ENCODE measurements at places on chromosomes 5 and 9. TPM values are rescaled to one million over a fixed set of nuclear protein-coding genes. Genes with fewer than 3 reads are reported as not detected.

MPDZ gene
- 84.3 TPM for total RNA-seq

DNA sequence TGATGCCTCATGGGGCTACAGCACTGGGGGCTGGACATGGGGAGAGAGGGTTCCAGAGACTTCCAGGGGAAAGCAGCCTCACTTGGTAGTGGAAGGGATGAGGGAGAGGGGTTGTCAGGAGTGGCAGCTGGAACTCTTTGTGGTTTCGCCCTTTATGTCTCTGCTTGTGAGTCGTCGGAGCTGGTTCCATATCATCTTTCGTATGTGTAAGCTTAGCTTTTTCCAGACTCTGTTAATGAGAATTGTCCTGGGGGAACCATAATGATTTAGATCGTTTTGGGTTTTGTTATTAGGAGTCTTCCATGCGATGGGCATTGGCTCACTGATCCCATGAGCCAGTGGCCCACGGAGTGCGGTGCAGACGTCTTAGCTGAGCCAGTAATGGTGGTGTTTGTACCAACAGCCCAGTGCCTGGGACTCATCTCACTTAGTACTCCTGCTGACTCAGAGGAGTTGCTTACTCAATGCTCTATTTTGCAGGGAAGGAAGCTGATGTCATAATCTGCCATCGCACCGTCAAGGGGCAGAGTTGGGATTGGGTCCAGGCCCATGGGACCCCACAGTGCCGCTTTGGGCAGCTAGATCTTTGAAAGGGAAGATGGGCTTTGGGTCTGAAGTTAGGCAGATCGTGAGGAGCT, 48.5 kb downstream of the NEK6 start:
- DNase-seq, result no peak

GRCh38 chr9:124344291-124345050, 70.8 kb downstream of the PSMB7 start:
- DNase-seq, result peak; percentile 7

MOCS2 gene
- total RNA-seq, result 77.9 TPM

DNA sequence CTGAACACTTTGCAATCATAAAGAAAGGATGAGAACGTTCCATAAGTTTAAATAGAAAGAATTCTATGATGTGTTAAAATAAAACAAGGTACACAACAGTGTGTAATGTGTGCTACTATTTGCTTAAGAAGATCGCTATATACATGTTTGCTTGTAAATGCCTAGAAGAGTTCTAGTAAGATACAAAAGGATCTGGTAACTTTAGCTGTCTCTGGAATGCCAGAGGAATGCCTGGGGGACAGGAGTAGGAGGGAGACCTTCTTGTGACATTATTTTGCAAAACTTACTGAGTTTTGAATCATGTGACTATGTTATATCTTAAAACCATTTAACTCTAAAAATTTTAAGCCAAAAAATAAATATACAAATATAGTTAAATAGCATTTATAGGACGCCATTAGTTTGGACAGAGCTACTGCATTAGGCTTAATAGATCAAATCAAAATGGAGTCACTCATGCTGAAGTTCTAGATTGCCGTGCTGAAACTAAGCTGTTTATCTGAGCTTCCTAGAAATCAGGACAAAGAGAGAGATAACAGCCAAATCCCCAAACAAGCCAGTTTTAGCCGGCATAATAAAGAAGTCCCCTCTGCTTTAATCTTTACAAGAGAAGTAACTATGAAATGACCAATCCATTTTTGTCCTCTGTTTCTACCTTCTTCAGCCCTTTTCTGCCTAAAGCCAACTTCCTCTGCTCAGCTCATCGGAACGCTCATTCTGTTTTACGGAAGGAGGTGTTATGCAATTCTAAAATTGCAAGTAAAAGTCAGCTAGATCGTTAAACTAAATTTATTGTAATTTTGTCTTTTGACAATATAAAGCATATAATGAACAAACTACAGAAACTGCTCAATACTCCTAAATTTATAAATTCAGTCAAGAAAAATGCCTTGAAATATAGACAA, 44.8 kb downstream of the LIX1 start:
- DNase-seq, result no peak

- no peak for DNase-seq
Measured at GRCh38 chr5:108669462-108669861, 78.2 kb upstream of the FER start.

DNA sequence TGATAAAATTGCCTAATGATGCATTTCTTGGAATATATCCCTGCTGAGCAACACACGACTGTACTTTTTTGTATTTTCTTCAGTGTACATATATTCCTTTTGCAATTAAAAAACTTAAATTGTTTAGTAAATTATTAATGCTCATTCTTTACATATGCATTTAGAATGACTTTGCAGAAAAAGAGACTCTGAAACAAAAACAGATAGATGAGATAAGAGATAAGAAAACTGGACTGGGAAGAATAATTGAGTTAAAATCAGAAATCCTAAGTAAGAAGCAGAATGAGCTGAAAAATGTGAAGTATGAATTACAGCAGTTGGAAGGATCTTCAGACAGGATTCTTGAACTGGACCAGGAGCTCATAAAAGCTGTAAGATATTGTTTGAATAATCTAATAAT, 32.7 kb downstream of the RAD50 start:
- no peak for DNase-seq

MARCOL gene
- not detected for total RNA-seq

FCN2 gene
- total RNA-seq, result not detected

DNA sequence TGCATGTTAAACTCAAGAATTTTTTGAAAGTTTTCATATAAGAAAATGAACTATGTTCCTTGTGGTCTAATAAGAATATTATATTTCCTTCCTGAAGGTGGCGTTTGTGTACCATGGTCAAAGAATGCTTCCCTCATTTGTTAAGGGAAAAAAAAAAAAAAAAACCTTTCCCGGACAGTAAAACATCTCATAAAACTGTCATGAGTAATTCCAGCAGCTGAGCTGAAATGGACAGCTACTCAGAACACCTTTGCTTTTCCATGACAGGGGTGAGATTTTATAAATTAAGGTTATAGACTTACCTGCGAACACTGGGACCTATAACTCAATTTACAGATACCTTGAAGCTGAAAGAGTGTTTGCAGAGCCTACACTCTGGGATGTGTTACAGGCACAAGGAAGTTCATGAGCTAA, 113.2 kb upstream of the RANBP3L start:
- no peak for DNase-seq

- no peak for DNase-seq
Measured at GRCh38 chr9:104983491-104983890, 55.5 kb upstream of the ABCA1 start.

NXNL2 gene
- total RNA-seq, result not detected

LRRC26 gene
- not detected for total RNA-seq

GRCh38 chr5:67405101-67405364, 208.4 kb upstream of the CD180 start:
- DNase-seq, result no peak

- DNase-seq, result no peak
Measured at GRCh38 chr5:26700759-26701384, 337.5 kb downstream of the CDH9 start.

DNA sequence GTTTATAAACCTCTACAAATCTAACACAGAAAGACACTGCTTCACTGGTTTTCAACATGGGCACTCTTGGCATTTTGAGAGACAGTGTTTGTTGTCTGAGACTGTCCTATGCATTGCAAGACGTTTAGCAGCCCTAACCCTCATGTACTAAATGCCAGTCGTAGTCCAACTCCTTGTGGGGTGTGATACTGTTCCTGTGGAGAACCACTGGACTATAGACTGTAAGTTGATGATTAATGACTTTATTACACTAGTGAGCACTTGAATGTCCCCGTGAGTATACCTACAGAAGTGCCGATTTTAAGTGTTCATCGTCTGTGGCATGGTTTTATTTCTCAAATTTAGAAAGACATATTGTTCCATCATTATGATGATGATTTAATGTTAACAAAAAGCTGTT, 46.2 kb downstream of the RECK start:
- DNase-seq, result no peak

RNF130 gene
- total RNA-seq, result 42.7 TPM

GABRA1 gene
- not detected for total RNA-seq

PRR7 gene
- total RNA-seq, result 0.45 TPM

GRCh38 chr5:139638090-139638735, 9.9 kb upstream of the CXXC5 start:
- DNase-seq, result peak; percentile 94

DNA sequence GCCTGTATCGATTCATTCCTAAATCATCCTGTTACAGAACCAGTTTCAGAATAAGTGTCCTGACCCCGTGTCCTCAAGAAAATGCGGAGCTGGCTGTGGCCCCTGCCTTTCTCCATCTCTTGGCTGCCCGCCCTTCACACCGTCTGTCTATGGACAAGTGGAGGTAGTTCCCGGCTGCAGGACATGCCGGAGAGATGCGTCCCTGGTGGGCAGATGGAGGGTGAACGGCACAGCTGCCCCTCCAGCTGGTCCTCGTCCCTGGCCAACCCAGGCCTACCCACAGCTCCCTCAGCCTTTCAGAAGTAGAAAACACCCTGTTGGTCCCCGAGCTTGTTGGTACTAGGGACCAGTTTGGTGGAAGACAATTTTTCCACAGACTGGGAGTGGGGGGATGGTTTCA, 14.8 kb upstream of the EXOC3 start:
- no peak for DNase-seq

DNA sequence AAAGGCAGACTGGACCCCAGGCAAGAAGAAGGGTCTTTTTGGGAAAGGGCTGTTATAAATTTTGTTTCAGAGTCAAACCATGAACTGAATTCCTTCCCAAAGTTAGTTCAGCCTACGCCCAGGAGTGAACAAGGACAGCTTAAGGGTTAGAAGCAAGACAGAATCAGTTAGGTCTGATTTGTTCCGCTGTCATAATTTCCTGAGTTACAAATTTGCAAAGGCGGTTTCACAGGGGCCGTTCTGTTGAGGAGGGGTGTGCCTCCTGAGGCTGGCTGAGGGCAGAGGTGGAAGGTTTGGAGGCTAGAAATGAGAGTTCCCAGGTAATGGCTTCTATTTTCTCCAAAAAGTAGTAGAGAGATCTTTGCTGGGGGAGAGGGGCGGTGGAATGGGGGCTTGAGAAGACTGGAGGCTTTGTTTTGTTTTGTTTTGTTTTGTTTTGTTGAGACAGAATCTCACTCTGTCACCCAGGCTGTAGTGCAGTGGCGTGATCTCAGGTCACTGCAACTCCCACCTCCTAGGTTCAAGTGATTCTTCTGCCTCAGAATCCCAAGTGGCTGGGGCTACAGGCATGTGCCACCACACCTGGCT, 4.1 kb upstream of the CERCAM start:
- DNase-seq, result no peak

DNA sequence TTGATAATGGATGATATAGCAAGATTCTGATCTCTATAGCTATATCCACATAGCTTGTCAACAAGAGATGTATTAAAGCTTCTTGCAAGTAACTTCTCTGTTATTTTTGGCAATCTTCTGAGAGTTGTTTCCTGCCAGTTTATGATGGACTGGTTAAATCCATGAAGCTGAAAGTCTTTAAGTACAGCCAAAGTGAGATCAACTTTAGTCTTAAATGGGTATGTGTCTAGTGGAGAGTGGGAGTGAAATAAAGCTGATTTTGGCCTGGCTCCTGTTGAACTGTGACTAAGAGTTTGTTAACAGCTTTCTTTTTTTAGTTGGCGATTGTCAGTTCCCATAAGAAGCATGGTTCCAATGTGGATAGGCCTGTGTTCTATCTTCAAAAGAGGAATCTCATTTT, 350.9 kb upstream of the PCSK5 start:
- no peak for DNase-seq

ADAMTS19 gene
- total RNA-seq, result 1.5 TPM

- DNase-seq, result no peak
Measured at GRCh38 chr5:179792612-179793467, 946 bp upstream of the LTC4S start.

MRPL22 gene
- total RNA-seq, result 63.3 TPM

EGFLAM gene
- total RNA-seq, result 2.5 TPM

GRCh38 chr5:178284093-178284675, 51.6 kb upstream of the PHYKPL start:
- no peak for DNase-seq

DNA sequence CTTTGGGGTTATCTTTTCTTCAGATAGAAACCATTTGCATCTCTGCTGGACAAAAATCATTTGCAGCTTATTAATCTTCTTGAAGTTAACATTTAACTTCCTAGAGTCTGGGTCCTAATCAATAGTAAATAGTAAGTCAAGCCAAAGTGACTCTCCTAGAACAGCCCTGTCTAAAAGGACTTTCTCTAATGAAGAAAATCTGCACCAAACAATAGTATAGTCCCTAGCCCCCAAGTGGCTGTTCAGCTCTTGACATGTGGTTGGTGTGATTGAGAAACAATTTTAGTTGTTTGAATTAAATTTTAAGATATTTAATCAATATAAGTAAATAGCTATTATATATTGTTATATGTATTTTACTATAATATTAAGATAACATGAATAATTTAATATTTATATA, 64.6 kb upstream of the SHB start:
- DNase-seq, result no peak

GRCh38 chr5:32355686-32356085, 42.9 kb upstream of the MTMR12 start:
- no peak for DNase-seq

DNA sequence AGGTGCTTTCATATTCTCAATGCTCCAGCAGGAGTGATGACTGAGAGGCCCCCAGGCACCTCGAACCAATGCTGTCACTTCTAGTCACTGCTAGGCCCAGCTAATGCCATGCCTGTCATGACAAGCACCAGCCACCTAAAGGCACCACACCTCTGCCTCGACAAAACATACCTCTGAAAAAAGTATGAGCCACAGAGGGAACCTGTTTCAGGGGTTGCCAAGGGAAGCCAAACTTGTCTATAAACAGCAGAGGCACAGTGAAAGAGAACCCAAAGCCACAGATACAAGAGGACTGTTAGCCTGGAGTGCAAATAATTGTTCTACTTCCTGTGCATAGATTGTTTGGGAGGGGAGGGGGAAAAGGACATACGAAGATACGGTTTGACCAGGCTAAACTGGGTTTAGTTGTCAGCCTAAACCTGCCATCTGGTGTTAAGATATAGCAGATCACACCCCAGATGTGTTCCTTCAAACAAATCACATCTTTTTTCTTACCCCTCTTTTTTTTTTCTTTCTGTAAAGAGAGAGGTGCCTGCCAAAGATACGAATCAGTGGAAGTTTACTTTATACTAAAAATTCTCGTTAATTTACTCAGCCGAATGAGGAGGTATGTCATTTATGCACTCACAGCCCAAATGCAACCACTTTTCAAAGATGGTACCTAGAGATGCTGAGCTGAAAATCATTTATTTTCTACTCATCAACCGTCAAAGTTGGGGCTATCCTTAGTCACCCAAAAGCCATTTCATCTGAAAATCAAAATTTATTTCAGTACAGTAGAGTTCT, 45.7 kb downstream of the BNC2 start:
- no peak for DNase-seq

- DNase-seq, result no peak
Measured at GRCh38 chr9:21770871-21771560, 31.4 kb upstream of the MTAP start.

LOX gene
- total RNA-seq, result 9.5 TPM

TAF11L2 gene
- total RNA-seq, result not detected

NOXA1 gene
- total RNA-seq, result 4.7 TPM

NCBP1 gene
- total RNA-seq, result 19.7 TPM

CNTFR gene
- 66.4 TPM for total RNA-seq

GRCh38 chr5:29085142-29085541, 2046.8 kb upstream of the CDH9 start:
- no peak for DNase-seq

All from right cardiac atrium (tissue), 5 donors.